CD14-positive monocyte (primary cell): ENCODE measurements at places on chromosomes 4 and X.

- no peak for DNase-seq
These were observed 248.7 kb downstream of the FMR1NB start for GRCh38 chrX:148229801-148230303.

DNA sequence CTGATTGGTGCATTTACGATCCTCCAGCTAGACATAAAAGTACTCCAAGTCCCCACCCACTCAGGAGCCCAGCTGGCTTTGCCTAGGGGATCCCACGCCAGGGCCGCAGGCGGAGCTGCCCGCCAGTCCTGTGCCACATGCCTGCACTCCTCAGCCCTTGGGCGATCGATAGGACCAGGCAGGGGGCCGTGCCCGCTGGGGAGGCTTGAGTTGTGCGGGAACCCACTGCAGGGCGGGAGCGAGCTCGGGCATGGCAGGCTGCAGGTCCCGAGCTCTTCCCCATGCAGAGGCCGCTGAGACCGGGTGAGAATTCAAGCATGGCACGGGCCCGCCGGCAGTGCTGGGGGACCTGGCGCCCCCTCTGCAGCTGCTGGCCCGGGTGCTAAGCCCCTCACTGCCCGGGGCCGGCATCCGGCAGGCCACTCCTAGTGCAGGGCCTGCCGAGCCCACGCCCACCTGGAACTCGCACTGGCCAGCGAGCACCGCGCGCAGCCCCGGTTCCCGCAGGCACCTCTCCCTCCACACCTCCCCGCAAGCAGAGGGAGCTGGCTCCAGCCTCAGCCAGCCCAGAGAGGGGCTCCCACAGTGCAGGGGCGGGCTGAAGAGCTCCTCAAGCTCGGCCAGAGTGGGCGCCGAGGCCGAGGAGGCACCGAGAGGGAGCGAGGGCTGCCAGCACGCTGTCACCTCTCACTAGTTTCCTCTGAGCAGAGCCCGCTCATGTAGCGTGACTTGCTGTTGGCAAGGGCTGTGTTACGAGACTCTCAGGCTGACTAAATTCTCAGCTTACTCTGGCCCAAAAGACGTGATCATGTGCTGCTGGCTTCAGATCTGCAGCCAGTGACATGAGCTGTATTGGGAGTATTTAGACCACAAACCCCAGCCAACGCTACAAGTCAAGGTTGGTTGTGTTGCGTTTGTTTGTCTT is 87.5 kb downstream of the TRAPPC11 start:
- no peak for DNase-seq

DNA sequence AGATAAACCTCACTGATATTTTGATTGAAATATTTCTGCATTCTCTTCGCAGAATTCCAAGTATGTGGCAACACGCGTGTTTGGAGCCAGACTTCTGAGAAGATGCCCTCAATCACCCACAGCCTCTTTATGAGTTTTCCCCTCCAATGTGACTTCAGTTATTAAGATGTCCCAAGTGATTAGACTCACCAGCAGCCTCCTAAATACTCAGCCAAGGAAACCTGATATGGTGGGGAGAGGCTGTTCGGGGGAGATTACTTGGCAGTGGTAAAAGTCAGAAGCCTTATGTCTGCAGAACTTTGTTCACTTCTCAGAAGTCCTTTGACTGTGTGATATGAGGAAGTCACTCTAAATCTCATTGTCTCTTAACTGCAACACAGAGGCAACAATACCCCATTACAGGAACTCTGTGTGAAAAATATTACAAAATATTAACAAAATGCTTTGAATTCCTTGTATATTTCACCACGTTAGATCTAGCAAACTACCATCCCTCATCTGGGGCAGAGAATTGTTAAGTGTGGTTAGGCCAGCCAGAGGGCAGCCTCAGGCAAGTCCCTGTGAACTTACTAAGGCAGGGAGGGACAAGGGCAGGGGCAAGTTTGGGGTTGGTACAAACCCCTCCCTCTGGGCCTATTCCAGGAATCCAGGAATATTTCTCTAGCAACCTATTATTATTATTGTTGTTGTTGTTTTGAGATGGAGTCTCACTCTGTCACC is 151.4 kb upstream of the USP9X start:
- peak; percentile 39 for DNase-seq

DNA sequence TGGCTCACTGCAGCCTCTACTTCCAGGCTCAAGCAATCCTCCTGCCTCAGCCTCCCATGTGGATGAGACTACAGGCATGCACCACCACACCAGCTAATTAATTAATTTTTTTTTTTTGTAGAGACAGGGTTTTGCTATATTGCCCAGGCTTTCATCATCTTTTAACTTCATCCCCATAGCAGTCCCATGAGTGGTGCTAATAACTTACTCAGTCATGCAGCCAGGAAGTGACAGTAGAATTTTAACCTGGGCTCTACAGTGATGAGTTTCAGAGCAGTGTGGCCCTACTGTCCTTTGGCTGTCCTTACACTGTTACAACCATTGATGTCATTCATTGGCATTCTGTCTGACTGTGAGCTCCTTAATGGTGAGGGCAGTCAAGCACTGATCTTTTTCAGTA is 3.9 kb upstream of the OCIAD2 start:
- no peak for DNase-seq

- no peak for DNase-seq
These were observed 144.3 kb downstream of the RTL3 start for GRCh38 chrX:78514852-78515251.

DNA sequence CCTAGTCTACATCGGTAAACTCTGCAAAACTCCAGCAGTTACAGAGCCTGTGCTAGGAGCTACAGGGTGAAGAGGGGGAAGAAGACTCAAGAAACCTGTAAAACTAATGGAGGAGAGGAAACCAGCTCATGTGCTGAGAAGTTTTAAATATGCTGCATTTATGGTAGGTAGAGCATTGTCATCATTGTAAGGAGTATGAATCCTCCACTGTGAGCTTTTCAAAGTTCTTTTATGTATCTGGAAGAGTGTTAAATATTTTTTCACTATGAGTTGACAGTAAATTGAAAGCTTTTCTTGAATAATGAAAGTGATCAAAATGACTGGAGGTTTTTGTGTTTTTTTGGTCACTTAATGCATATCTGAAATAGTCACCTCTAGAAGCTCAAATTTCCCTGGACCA is 46.2 kb downstream of the SEPTIN11 start:
- DNase-seq, result no peak

GRCh38 chrX:50081282-50081889 is 119.4 kb downstream of the AKAP4 start:
- no peak for DNase-seq

DNA sequence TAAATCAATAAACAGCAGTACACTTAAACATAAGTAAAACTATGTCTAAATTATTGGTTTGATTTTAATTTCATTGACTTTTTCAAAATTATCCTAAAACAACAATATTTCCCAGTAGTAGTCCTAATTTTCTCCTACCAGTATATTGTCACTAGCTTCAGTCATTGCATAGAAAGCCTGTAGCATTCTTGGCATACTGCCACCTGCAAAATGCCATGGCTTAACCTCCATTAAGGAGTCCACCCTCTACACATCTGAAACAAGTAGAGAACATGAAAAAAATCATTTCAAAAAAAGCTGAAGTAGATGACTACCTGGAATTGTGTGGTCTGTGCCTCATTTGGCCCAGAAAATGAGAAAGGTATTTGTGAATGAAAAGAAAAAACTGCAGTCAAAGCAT is 348.5 kb downstream of the INPP4B start:
- no peak for DNase-seq

DNA sequence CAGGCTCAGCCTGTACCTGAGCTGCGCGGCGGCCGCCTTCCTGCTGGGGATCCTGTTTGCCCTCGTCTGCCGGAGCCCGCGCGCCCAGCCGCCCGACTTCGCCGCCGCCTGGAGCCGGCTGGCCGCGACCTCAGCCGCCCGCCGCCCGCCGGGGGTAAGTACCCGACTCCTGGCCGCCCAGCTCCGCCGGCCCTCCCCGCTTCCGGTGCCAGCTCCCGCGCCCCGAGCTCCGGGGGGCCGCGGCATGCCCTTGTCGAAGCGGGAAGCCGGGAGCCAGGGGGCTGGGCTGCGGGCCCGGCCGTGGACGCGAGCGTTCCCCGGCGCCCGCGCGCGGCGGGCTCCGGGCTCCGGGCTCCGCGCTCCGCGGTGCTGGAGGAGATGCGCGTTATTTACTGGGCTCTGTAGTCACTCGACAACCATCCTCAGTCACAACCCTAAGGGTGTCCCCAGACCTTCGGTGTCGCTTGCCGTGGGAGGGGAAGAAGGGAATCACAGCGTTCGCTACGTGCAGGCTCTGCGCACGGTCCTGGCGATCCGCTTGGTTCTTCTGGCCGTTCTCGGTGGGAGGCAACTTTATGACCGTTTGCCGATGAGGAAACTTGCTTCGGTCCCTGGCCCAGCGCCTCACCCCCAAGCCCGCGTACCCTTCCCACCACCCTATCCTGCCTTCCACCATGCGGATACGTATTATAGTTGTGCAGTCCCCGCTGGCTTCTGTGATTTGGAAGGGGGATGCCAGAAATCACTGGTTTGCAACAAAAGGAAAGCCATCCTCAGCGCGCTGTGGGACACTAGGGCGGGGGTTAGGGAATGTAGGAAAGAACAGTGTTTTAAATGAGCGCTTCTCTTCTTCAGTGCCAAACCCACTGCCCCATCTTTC is 944 bp downstream of the SNX25 start:
- DNase-seq, result peak; percentile 23

GRCh38 chr4:11182586-11183355 is 245.9 kb downstream of the HS3ST1 start:
- DNase-seq, result no peak

DNA sequence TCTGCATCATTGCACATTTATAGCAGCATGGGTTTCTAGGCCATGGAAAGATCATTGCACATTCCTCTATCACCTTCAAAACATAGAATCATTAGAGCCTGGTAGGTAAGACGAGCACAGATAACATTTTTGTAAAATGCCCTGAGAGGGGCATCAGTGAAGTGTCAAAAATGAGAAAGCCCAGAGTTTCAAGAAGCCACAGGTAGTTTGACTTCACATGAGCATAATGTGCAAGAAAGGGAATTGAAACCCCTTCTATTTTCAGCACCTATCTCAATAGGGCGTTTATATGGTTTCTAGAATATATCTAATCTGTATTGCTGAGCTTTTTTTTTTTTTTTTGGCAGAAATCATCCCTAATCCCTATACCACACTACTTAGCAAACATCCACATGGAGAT is 2441.7 kb downstream of the ARAP2 start:
- DNase-seq, result no peak

- no peak for DNase-seq
These were observed 879 bp downstream of the FOXP3 start for GRCh38 chrX:49263631-49264030.

GRCh38 chr4:38510201-38510600 is 153.8 kb upstream of the KLF3 start:
- DNase-seq, result no peak

GRCh38 chr4:177064729-177065394 is 244.8 kb upstream of the NEIL3 start:
- DNase-seq, result no peak

DNA sequence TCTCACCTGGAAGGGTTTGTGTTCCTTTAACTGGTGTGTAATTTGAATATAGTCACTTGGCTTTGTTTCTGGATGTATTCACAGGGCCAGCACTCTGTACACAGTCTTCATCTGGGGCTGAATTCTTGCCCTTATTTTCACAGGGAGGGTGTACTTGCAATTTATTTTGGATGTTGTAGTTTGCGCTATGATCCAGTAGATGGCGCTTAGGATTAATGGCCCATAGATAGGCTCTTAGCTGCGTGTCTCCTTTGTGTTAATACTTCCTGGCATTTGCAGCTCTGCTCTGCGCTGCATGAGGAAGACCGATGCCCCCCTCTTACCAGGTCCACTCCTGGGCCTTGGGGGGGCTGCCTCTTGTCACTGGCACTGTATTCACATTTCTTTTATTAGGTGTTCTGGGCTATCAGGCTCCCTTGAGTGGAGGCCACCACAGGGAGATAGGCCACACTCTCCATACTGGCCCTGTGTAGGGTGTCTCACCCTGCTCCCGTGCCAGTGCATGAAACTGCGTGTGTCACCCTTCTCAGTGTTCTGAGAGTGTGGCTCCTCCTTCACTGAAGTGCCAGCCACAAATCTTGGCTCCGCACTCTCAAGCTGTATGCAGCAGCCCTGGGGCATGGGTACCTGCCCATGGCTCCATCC is 562.2 kb downstream of the ZIC3 start:
- no peak for DNase-seq

GRCh38 chr4:155966171-155966570 is 12.5 kb upstream of the CTSO start:
- DNase-seq, result peak; percentile 19

DNA sequence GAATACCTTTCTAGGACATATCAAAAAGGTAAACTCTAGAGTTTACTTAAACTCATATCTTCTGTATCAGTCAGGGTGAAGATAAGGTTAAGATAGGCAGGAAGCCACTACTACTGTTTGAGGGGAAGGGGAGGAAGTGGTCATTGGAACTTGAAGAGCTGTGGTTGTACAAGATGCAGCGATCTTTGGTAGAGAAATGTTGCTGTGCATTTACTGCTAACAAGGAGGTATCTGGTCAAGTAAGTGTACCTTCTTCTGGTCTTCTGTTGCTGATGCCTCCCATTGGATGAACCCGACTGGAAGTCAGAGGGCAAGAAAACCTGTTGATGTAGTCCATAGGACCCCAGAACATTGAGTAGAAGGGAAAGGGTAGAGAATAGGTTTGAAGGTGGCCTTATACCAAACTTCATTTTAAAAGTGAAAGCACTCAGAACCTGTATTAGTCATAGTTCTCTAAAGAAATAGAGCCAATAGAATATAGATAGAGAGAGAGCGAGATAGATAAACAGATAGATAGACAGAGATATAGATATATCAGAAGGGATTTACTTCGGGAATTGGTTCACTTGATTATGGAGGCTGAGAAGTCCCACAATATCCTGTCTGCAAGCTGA is 47.9 kb upstream of the TSPAN5 start:
- DNase-seq, result no peak

GRCh38 chr4:74219240-74219639 is 61.3 kb downstream of the MTHFD2L start:
- DNase-seq, result no peak

GRCh38 chr4:141646969-141647368 is 10.6 kb downstream of the IL15 start:
- no peak for DNase-seq

- no peak for DNase-seq
These were observed 299.9 kb downstream of the ASMT start for GRCh38 chrX:1914606-1915365.
